ENCODE measurements at places on chromosomes 3 and 15. TPM values are rescaled to one million over a fixed set of nuclear protein-coding genes. Genes with fewer than 3 reads are reported as not detected.

The HYAL2 gene
- total RNA-seq = 70.0 TPM

The CKMT1B gene
- total RNA-seq = not detected

The USF3 gene
- total RNA-seq = 9.4 TPM

The SLC22A13 gene
- not detected for total RNA-seq

The FSTL1 gene
- 1,234 TPM for total RNA-seq

All from cardiac atrium fibroblast (primary cell).